ENCODE measurements at places on chromosomes 6 and 20.

DNA sequence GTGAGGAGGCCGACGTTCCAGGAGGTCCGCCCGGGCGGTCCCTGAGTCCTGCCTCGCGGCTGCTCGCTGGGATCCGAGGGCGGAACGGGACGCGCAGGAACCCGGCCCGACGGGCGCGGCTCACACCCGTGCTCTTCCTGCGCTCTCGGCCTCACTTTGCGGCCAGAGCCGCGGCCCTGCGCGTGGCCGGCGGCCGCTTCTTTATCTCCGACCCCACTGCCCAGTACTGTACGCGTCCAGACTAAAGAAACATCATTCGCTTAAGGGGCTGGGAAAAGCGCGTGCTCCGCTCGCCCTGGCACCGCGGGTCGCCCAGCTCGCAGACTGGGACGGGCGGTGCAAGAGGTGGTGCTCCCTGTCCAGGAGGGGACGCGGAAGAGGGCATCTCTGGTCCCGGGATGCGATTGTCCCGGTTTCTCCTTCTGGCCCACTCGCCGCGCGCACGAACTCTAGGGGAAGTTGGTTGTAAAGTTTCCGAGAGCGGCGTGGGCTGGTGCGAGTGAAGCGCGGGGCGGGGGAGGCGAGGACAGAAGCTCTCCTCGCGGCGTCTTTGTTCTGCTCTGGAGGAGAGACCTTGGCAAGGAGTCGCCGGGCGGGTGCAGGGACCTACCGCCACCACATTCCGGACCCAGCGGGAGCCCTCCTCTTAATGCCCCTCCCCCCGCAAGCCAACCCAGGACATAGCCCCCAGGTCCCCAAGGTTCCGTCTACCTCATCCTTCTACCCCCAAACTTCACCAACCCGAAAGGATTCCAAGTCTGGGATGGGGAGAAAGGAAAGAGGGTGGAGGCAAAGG, 71.0 kb downstream of the SOX4 start:
- DNase-seq = no peak

GRCh38 chr20:1335961-1336698, 7.2 kb upstream of the SDCBP2 start:
- no peak for DNase-seq

DNA sequence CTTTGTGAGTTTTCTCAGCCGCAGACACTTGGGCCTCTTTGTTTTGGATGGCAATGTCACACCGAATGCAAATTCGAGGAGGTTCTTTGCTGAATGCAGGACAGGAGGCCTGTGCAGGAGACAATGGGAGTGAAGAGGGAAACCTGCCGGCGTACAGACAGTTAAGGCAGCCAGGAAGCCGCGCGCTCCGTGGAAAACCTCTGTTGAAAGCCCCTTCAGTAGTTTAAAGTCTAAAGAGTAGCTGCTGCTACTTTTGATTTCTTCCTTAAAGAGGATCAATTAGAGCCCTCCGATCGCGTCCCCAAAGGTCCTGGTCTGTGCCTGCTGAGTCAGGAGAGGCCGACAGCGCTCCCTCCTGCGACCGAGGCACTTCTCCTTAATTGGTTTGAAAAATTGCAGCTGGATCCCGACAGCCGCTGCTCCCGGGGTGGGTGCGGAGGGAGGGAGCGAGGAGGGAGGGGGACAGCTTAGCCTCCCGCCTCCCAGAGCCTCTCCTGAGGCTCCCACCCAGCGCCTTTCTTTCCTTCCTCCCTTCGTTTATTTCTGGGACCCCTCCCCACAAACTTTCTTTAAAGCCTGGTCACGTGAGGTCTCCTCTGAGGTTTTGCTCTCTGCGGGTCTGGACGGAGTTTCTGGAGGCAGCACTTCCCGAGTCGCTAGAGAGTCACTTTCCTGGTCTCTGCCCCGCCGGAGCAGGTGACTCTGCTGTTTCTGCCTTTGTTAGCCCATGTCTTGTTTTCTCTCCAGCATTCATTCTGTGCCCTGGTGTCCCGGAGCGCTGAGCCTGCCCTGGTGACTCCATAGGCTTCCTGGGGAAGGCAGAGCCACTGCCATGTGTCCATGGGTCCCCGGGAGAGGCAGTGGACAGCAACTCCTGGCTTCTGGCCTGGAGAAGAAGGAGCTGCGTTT, 22.3 kb upstream of the RPP40 start:
- DNase-seq = no peak

DNA sequence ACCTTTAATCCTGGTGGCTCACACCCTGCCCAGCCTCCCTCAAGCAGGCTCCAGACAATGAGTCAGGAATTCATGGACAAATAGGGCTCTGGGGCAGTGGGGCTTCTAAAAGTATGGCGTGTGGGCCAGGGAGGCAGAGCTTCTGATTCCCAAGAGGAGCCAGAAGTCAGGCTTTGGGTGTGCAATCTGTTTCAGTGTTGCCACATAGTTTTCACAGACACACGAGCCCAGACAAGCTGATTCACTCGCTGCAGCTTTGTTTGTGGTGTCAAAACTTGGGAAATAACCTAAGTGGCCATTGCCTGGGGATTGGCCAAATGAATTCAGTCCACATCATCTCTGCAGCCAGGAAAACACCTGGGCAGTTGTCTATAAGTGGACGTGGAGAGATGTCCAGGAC, 9.2 kb downstream of the PEDS1 start:
- DNase-seq = no peak

DNA sequence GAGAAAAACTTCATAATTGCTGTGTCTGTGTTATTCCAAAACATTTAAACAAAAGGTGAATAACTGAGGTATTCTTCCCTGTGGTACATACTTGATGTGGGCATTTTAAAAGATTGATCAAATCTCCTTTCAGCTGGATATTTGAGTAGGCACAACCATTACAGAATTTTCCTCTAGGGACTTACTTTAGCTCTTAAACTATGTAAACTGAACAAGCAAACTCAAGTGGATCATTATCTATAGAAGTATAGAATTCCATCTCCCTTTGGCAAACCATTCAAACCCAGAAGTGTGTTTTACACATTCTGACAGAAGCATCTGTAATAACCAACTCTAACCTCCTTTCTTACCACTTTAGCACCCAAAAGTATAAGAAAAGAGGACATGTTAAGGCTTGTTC, 241.4 kb downstream of the ESR1 start:
- no peak for DNase-seq

DNA sequence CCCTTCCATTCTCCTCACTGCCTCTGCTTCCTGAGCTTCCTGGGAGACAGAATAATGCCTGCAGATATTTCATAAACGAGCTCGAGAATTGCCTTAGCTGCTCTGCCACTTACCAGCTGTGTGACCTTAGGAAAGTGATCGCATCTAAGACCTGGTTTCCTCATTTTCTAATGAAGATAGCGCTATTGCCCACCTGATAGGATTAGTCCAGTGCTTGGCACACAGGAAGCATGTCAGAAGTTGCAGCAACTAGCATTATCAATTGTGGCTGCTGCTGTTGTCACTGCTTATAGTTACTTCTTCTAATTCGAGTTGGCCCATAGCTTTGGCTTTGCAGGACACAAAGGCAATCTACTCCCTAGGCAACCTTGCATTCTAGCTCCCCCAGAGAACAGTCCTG, 305.5 kb upstream of the SGK1 start:
- no peak for DNase-seq

DNA sequence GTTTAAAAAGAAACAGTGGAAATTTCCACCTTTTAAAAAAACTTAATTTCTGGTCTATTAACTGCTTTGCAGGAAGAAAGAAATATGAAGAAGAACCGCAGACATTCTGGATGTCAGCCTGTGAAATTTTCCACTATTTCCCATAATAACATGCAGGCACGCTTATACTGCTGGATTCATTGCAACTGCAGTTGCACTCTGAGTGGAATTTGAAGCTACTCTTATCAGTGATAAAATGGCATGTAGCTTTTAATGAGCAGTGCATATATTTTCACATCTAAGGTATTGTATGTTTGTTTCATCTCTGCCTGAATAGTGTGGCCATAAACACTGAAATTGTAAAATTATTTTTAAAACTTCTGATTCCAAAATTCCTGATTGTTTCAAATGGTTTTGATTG, 28.2 kb downstream of the NCOA3 start:
- DNase-seq = no peak

GRCh38 chr20:57433657-57434389, 42.6 kb downstream of the RBM38 start:
- DNase-seq = no peak

GRCh38 chr6:137497721-137498463, 3.7 kb upstream of the OLIG3 start:
- no peak for DNase-seq
